ENCODE measurements at places on chromosomes 11 and 22.

GRCh38 chr11:131483877-131484276 lies 113.5 kb downstream of the NTM start:
- DNase-seq, result no peak

DNA sequence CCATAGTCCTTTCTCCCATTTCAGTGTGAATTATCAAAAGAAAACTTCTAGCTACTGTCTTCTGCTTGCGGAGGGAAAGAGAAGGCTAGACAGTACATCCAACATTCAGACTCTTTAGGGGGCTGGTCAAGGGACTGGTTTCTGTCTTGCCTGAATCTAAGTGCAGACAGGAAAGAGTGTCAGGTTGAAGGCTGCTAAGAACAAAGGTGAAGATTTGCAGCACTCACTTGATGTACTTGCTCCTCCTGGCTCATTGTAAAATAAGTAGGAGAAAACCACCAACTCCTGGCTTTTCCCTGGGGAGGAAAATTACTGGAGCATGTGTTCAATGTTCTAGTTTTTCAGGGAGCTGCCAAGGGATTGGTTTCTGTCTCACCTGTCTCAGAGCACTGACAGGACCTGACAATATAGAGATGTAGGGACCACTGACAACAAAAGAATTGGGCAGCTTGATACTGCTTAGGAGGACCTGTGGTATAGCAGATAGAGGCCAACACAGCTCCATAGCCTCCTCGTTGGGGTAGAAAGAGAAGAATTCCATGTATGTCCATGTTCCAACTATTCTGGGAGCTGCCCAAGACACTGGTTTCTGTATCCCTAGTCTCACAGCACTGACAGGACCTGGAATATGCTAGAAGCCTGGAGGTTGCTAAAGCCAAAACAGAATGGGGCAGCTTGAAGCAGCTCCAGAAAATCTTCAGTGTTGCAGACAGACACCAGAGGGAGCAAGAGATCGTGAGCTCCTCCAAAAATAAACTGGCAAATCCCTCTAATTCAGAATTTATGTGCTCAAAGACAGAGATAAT lies 39.7 kb upstream of the MMP12 start:
- no peak for DNase-seq

DNA sequence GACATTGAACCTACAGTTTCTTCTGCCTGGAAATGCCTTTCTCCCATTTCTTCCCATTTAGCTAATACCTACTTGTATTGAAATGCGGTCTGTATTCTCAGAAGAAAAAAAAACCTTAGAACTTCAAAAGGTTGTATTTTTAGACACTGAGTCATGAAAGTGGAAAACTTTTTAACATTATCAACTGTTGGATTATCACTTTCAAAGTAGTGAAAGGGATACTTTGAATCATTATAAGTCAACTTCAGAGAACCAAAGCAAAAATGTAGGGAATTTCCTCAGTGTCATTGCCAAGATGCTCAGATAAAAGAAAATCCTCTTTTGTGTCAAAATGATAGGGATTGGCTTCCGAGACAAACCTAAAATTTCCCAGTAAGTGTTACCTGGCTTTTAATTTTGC lies 6.6 kb downstream of the HOATZ start:
- DNase-seq, result no peak

DNA sequence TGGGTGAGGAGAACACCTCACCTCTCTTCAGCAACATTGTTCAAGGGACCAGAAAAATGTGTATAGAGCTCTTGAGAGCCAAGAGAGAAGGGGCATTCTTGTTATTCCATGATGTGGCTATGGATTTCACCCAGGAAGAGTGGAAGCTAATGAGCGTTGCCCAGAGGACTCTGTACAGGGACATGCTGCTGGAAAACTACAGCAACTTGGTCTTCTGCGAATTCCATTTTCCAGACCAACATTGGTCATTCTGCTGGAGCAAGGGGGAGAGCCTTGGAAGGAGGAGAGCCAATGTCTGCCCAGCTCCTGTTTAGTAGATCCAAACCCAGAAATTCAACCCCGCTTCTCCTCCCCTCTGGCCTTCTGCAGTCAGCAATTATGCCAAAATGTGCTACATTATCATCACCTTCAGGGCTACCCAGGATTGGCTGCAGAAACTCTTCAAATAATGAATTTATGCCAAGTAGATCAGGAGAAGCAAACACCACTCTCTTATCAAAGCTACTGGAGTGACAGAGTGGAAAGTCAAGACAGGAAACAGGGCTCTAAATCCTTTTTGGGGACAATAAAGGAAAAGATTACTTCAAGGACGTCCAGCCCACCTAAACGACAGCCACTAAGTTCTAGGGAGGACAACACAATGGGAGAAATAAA lies 707.5 kb upstream of the LUZP2 start:
- no peak for DNase-seq

- DNase-seq, result peak; percentile 62
Measured at GRCh38 chr22:31089160-31090100, 8.3 kb downstream of the SMTN start.

- DNase-seq, result no peak
Measured at GRCh38 chr11:130246738-130247137, 68.0 kb downstream of the ZBTB44 start.

- no peak for DNase-seq
Measured at GRCh38 chr11:73280626-73281025, 8.5 kb downstream of the P2RY6 start.

DNA sequence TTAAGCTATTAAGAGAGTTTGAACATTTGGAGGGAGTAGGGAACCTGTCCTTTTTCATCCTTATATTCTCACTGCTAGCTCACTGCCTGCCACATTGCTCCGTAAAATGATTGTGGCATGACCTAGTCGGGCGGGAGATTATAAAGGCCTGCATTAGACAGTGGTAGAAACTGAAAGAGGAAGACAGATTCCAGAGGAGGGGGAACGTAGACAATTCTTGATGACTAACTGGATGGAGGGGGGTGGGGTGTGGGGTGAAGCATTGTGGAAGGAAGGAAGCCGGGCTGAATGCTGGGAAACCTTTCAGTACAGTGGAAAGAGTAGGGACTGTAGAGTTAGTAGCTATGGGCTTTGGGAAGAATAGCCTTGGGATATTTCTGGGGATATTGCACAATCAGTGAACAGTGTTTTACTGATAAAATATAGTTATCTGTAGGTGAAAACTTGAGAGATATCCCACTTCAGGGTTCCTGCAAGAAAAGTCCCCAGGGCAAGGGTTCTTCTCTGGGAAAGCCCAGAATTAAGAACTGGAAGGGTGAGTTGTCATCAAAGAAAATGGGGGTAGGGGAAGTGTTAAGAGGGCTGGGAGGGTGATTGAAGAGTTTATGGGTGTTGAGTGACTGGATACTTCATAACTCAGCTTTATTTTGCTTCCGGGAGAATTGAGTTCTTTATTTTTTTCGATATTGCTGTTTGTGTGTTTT lies 2.1 kb downstream of the MED15 start:
- DNase-seq, result peak; percentile 16

GRCh38 chr22:27723708-27724107 lies 77.8 kb downstream of the MN1 start:
- no peak for DNase-seq

DNA sequence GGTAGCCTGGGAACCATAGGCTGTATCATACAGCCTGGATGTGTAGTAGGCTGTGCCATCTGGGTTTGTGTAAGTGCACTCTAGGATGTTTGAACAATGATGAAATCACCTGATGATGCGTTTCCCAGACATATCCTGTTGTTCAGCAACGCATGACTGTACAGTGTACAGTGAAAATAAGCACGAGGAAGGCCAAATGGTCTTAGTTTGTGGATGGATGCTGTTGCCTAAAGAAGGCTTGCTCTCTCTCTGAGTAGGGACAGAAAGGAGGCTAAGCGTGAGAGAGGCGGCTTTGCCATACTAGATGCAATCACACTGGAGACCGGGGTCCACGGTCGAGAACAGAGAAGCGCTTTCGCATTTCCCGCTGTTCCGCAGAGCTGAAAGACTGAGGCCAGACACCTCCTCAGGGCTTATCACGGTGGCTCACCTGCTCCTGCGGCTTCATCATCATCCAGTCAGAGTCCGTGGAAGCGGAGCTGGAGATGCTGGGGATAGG lies 27.6 kb upstream of the APLP2 start:
- DNase-seq, result no peak

GRCh38 chr11:96741068-96741467 lies 351.3 kb downstream of the JRKL start:
- no peak for DNase-seq

DNA sequence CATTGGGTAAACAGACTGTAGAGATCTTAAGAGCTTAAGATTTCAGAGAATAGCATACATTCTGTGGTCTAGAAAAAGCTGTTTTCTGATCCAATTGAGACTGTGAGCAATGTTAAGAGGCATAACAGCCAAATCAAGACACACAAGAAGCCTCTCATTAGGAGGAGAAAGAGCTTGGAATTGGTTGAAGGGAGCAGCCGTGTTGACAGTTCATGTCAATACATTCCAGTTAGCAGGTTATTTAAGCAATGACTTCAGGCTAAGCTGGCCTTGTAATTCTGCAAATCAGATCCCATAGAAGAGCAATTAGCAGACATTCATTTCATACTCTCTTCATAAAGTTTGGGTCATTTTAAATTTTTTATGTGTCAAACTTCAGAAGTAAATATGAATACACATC lies 50.9 kb downstream of the ETS1 start:
- no peak for DNase-seq

DNA sequence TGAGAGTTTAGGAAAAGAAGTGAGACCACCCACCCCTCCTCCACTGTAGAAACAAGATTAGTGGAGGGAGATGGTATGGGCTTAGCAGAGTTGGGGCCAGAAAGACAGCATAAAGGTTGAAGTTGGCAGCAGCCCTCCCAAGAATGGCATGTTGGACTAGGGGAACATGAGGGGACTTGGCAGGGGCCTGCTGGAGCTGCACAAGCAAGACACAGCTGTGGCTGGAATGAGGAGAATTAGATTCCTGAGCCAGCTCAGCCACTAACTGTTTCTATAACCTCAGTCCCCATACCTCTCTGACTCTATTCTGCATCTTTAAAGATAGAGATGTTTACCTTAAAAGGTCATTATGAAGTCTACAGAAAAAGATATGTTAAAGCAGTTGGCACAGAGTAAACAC lies 13.2 kb downstream of the MAP6 start:
- DNase-seq, result no peak

- DNase-seq, result no peak
Measured at GRCh38 chr22:38713921-38714320, 8.2 kb downstream of the GTPBP1 start.

- DNase-seq, result no peak
Measured at GRCh38 chr22:37454857-37455686, 27.8 kb upstream of the ELFN2 start.

- no peak for DNase-seq
Measured at GRCh38 chr11:133904818-133905515, 51.8 kb downstream of the IGSF9B start.

GRCh38 chr11:86134580-86135318 lies 65.9 kb upstream of the PICALM start:
- DNase-seq, result no peak

DNA sequence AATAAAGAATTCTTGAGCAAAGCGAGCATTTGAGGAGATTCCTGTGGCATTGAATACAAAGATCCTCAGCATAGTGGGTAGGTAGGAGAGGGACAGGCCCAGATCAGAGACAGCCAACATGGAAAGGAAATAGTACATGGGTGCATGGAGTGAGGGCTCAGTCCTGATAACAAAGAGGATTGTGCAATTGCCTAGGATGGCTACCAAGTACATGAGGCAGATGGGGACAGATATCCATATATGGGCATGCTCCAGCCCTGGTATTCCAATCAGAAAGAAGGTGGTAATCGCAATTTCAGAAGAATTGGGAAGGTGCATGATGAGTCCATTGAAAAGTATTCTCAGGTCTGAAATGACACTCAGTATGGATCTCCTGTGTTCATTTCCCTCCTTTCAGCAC lies 8.6 kb downstream of the OR51T1 start:
- DNase-seq, result no peak

GRCh38 chr11:69398529-69399492 lies 82.7 kb upstream of the LINC01488 start:
- DNase-seq, result no peak

DNA sequence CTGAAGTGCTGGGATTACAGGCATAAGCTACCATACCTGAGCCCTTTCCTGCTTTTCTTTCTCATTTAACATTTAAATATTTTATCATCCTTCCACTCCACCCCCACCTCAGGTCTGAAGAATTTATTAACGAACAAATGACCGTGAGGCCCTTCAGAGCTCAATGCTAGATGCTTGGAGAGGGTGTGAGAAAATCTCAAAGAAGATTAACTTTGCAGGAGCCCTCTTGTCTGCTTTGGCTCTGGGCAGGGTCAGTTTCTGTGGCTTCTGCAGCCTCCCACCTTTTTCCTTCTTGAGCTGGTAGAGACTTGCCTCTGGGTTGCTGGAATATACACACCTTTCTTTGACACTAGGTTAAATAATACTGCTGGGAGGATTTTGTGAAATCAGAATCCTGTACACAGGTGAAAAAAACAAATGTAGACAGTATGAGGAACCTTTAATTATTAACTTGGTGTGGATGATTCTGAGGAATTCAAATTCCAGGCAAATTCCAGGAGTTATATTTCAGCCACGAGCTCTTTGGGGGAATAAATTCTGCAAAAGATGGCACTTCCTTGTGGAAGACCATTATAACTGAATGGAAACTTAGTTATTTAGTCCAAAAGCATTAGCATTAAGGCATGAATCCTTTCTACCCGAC lies 3.4 kb upstream of the ZBTB44 start:
- DNase-seq, result no peak

DNA sequence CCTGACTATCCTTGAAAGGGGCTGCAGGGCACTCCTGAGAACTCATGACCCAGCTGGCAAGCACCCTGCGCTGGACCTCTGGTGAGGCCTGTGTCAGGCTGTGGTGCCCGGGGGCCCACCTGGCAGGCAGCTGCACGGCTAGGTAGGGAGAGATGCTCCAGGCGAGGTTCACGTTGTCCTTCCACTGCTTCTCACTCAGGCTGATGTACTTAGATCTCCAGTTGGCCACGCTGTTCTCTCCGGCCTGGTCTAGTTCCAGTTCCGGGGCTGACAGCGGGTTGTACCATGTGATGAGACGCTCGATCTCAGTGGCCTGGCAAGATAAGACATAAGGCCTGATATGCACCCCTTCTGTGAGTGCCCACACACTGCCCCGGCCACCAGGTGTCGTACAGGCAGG lies 44.7 kb upstream of the SERPIND1 start:
- DNase-seq, result no peak

DNA sequence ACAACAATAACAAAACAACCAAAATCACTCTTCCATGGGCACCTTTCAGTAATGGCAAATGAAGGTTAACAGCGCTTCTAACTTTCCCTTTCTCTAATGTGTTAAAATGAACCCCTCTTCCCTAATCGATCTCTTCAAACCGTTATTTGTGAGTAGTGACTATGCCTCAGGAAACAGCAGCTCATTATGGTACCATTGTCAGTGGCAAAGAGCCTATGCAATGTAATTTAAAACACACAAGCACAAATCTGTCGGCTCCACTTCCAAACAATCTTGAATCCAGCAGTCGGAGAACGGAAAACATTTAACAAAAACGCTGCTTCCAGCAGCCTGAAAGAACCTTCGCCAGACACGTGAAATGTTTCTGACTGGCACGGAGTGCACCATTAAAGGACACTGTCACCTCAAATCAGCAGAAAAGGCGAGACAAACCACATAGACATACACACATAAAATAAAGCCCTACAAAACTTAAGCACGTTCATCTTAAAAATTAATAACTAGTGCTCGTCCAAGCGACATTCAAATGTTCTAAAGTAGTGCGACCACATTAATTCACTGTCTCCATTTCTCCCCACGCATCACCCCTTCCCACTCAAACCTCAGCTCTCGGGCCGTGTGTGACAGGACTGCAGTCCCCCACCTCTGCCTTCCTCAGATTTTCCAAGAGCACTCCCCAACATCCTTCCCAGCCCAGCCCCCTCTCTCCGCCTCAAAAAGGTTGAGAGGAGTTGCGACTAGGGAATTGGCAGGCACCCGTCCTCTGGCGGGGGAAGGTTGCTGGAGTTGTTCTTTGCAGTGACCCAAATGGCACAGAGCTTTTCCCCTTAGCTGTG lies 748 bp downstream of the RAB30 start:
- peak; percentile 18 for DNase-seq

All from amygdala (tissue), 56 donors.